Cardiac septum (tissue), 1 donor: ENCODE measurements at places on chromosomes 12 and 14. TPM values are rescaled to one million over a fixed set of nuclear protein-coding genes. Genes with fewer than 3 reads are reported as not detected.

Gene SDS
- total RNA-seq = 0.81 TPM

Gene TMEM132D
- total RNA-seq = not detected

- DNase-seq = no peak
Observed at GRCh38 chr14:104298458-104298857, 160.1 kb downstream of the KIF26A start.

DNA sequence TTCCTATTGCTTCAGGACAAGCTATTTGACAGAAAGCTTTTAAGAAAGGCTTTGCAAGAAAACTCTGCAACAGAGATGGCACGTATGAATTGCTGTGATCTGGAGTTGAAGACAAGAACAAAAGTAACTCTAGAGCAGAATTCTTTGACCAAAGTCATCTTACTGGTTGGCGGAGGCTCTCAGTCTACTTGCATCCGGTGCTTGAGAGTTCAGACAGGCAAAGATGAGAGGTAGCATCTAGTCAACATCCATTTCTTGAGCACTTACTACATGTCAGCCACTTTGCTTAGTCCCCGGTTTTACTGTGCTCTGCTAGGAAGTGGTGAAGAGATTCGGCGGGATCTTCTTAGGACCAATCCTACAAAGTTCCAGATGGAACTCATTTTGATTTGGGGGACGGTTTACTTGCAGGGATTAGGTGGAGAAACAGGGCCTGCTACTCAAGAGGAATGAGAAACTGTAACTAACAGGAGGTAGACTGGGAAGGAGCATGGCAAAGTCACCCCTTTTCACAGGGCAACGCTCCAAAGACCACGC is 404 bp upstream of the CCDC91 start:
- DNase-seq = no peak

DNA sequence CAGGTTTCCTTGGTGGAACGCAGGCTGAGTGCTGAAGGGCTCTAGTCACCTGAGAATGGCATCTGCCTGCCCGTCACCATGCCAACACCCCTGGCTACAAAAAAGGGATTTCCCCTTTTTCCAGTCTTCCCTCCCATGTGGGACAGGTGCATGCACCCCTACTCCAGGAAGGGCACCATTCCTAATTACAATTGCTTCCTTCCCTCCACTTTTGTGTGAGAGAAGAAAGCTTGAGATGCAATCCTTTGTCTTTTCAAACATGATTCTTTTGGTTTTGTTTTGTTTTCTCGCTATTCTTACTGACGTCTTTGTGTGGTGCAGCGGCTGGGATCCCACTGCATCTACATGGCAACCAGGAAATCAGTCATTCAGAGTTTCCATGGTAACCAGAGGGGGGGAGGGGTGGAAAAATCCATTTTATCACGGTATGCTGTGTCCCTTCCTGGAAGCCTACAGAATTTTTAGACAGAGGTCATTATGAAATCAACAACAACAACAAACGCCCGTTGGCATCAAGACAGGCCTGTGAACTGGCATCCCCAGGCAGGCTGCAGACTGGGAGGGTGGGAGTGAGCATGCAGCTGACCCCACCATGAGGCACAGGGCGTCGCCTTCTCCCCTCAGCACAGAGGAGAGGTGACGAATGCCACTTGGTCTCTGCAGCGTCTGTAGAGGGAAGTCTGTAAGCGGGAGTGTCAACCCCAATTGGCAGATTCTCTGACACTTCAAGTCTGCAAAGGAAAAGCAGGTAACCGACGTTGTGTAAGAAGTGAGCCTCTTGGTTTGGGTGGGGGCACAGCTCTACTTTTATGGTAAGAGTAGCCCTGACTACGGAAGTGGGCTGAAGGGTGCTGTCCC is 13.6 kb upstream of the GNG2 start:
- peak; percentile 86 for DNase-seq

Gene CLECL1
- not detected for total RNA-seq
